HTR-8/SVneo (cell line): ENCODE measurements at places on chromosomes 11 and 22.
A peak's percentile ranks its signal among the peaks of the same experiment; 100 is the strongest.

DNA sequence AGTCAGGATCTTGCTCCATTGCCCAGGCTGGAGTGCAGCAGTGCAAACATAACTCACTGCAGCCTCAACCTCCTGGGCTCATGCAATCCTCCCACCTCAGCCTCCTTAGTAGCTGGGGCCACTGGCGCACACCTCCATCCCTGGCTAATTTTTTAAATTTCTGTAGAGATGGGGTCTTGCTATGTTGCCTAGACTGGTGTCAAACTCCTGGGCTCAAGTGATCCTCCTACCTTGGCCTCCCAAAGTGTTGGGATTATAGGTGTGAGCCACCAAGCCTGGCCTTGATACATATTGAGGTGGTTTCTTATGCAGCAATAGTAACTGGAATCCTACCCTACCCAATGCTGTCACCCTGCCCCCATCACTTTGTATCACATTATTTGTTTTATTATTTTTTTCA lies 32.4 kb downstream of the SCUBE1 start:
- no peak for DNase-seq

DNA sequence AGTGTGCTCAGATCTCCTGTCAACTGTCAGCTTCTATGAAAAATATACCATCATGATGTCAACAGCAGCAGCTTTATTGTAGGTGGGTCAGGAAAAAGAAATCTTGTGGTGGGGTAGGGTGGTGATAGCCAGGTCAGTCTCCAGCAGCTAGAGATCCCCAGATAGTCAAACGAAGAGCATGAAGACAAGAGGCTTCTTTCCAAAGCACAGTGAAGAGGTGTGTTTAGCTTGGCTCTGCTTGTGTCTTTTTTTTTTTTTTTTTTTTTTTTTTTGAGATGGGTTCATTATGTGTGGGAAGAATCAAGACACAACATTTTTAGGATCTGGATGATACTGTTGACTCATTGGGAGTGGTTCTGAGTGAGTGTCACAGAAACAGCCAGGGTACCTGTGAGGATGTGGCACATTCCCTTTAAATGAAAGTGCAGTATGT lies 1075.5 kb downstream of the NTM start:
- no peak for DNase-seq

DNA sequence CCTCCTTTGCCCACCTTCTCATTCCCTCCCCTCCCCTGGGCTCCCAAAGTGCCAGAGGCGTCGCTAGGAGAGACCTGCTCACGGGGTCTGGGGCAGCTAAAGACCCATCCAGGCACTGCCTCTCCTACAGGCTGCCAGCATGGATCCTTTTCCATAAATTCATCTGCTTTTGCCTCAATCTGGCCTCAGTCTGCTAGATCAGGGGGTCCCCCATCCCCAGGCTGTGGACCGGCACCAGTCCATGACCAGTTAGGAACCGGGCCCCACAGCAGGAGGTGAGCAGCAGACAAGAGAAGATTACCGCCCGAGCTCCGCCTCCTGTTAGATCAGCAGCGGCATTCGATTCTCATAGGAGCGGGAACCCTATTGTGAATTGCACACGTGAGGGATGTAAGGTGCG lies 12.3 kb downstream of the LTO1 start:
- DNase-seq = no peak

GRCh38 chr11:88105526-88105925 lies 69.7 kb downstream of the RAB38 start:
- DNase-seq = no peak

GRCh38 chr22:31342389-31343140 lies 3.6 kb downstream of the PATZ1 start:
- no peak for DNase-seq

GRCh38 chr11:62217191-62217748 lies 8.8 kb downstream of the SCGB2A1 start:
- DNase-seq = no peak

- no peak for DNase-seq
Measured at GRCh38 chr11:121711939-121712338, 259.2 kb upstream of the SORL1-AS1 start.

- no peak for DNase-seq
Measured at GRCh38 chr11:2576549-2576948, 123.2 kb downstream of the KCNQ1OT1 start.

- DNase-seq = no peak
Measured at GRCh38 chr22:44396727-44397722, 84.3 kb upstream of the SHISAL1 start.

GRCh38 chr22:25797498-25798290 lies 55.7 kb downstream of the MYO18B start:
- no peak for DNase-seq

DNA sequence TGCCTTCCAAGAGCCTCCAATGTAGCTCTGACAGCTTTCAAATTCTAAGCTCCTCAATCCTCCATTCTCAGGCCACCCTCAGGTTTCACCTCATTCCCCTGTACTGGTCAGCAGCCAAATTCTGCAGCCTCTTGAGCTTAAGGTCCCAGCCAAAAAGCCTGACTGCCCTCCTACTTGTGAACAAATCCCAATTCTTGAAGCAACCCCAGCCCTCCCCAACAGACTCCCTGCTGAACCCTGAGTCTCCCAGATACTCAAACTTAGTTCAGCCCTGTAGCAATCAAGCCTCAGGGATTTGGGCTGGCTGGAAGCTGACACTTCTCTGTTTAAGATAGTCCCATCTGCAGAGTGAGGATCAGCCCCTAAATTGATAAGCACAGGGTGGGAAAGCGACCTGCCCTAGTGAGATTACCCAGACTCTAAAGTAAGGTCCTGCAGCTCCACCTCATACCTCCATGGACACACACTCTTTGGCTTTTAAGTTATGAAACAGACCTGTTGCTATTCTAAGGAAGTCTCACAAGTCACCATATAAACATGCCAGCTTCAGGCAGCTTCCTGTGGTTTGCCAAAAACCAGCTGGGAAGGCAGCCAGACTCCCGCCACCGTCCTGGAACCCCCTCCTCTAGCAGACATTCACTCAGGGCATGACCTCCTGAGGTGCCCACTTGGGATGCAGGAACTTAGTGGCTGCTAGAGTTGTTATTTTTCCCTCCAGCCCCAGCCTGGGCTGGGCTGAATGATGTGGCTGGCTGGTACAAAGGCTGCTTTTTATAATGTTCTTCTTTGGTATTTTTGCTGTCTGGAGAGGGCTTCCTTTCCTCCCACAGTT lies 82.5 kb upstream of the PICALM start:
- DNase-seq = no peak

DNA sequence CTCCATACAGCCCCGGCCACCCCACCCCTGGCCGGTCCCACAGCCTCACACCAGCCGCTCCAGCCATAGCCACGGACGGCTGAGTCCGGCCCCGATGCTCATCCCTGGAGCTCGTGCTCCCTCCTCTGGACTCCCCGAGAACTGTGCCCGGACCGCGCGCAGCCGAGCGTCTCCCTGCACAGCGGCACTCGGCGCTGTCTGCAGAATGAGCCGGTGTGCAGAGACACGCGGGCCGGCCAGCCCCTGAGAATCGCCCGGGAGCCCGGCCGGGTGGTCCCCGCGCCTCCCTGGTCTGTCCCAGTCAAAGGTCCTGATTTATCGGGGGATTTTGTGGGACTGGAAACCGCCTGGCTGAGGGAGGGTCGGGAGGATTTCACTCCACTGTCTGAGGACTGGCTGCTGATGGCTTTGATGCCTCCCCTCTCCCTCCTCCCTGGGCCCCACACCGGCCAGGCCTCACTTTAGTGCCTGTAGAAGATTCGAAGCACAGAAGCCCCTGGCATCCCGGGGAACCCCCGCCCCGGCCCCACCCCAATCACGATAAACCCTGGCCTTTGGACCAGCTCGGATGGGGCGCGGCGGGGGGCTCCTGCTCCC lies 102.7 kb downstream of the BRD1 start:
- peak; percentile 72 for DNase-seq

DNA sequence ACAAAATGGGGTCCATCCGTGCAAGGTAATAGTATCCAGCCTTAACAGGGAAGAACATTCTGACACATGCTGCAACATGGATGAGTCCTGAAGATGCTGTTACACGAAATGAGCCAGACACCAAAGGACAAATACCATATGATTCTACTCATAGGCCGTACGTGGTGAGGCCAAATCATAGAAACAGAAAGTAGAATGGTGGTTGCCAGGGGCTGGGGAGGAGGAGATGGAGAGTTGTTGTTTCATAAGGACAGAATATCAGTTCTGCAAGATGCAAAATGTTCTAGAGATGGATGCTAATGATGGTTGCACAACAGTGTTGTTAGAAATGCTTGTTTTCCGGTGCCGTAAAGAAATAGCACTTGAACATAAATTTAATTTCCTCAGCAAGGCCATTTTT lies 2.6 kb downstream of the TBX10 start:
- no peak for DNase-seq

DNA sequence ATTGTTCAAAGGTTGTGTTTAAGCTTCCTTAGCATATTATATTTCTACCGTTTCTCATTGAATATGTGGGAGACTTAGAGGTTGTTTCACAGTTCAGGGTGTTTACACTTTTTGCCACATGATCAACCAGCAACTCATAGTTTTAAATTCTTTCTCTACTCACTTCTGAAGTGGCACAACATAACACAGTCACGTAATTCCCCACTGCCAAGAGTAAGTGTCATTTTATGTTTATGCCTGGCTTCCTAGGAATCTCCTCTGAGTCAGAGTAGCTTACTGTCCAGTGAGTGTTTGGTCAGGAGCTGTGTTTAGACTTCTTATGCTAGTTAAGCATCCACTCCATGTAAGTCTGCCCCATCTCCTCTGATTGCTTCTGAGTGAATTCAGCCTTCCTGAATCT lies 520.8 kb upstream of the KIRREL3 start:
- no peak for DNase-seq

- no peak for DNase-seq
Measured at GRCh38 chr11:105829084-105829483, 193.0 kb downstream of the MSANTD4 start.

- no peak for DNase-seq
Measured at GRCh38 chr11:46020084-46020599, 97.7 kb downstream of the LARGE2 start.

DNA sequence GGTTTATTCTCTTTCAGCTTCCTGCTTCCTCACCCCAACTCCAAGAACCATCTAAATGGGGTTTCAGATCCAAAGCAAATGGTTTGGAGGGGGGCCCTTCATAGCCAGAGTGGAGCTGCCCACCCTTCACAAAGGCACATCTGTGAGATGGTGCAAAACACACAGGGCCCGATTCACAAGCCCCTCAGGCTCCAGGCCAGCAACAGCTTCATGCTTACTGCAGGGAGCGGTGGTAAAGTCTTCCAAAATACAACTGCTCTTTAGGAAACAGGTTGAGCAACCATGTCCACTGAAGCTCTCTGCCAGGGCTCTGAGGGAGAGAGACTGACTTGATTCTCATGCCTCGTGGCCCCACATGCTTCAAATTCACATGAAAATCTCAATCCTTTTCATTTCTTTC lies 213.0 kb upstream of the NARS2 start:
- DNase-seq = no peak

DNA sequence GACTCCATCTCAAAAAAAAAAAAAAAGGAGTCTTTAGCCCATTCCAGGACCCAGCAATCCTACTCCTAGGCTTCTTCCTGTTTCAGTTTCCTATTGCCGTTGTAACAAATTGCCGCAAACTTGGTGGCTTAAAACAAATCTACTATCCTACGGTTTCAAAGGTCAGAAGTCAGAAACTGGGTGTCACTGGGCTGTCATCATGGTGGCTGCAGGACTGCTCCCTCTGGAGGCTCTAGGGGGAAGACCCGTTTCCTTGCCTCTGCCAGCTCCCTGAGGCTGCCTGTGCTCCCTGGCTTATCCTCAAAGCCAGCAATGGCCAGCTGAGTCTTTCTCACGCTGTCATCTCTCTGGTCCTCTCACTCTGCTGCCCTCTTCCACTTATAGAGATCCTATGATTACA lies 8.7 kb upstream of the DAGLA start:
- DNase-seq = no peak

DNA sequence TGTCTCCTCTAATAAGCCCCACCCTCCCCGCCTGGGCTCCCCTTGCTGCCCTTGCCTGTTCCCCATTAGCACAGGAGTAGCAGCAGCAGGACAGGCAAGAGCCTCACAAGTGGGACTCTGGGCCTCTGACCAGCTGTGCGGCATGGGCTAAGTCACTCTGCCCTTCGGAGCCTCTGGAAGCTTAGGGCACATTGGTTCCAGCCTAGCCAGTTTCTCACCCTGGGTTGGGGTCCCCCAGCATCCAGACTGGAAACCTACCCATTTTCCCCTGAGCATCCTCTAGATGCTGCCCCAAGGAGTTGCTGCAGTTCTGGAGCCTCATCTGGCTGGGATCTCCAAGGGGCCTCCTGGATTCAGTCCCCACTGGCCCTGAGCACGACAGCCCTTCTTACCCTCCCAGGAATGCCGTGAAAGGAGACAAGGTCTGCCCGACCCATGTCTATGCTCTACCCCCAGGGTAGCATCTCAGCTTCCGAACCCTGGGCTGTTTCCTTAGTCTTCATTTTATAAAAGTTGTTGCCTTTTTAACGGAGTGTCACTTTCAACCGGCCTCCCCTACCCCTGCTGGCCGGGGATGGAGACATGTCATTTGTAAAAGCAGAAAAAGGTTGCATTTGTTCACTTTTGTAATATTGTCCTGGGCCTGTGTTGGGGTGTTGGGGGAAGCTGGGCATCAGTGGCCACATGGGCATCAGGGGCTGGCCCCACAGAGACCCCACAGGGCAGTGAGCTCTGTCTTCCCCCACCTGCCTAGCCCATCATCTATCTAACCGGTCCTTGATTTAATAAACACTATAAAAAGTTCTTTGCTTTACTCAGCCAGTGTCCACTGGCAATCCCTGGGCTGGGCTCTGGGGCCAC lies 14.4 kb downstream of the TSKU start:
- DNase-seq = no peak

DNA sequence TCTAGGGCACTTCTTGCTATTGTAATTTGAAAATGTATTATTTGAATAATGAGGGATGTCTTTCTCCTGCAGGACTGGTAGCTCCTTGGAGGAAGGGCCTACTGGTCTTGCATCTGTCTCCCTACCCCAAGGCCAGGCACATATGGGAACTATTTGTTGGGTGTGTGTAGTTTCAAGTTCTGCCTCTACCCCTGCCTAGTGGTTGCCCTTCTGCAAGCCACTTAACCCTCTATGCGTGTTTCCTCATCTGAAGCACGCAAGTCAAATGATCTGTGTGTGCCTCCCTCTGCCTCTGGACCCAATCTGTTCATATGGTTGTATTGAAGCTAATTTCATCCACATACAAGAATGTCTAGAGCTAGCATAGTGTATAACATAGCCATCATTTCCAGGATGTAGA lies 67.0 kb downstream of the WNT11 start:
- DNase-seq = no peak

DNA sequence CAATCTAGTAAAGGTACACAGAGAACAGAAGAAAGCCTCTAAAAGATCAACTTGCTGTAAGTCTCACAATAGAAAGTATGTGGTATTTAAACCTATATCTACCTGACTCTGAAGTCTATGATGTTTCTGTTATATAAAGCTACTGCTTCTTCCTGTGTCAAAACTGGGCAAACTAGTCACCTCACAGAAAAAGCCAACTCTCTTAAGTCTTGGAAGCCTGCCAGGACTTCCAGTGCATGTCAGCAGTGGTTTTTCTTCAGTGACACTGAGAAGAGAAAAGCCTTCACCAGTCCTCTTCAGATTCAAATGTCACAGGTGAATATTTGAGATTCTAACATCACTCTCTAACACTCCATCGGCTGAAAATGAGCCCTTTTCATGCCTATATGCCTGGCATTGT lies 808.0 kb downstream of the DLG2 start:
- no peak for DNase-seq
